NCI-H345 (cell line): ENCODE measurements at places on chromosomes 6 and 20.

DNA sequence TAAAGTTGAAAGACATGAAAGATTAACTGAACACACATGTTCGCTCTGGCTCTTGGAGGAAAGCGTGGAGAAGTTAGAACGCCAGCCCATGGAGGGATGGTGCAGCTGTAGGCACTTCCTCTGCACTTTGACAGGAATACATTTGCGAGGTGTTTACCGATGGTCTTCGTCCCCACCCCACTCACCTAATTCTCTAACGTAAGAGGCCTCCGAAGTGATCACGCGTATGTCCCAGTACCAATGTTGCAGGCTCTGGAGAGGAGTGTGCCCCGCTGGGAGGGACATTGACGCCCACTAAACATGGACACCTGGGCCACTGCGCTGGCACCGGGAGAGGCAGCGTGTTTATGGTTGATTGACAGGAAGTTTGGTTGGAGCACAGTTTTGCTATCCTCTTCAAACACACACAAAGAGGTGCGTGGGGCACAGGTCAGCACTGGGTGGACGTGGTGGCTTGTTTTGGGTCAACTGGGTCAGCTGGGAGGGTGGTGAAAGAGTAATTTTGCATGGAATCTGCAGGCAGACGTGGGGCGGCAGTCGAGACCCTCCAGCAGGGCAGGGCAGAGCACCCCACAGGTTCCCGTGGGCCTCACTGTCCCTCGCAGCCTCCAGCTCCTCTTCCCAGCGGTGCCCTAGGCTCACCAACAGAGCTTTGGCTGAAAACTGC lies 110.1 kb downstream of the DLL1 start:
- no peak for DNase-seq

DNA sequence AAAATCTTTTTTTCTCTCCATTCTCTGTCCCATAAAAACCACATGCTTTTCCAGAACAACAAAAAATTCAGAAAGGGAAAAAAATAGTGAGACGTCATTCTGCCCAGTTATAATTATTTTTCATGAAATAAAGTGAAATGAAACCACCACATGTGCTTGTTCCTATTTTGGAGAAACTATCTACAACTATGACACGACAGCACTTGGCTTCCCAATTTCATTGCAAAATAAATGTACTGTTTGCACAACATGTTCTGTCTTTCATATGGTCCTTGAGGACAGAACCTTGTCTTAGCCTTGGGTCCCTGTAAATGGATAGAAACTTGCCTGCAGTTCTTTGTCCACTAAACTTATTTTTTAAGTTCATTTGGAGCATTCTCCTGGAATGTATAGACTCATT lies 5.6 kb upstream of the MAN1A1 start:
- DNase-seq = no peak

- peak; percentile 10 for DNase-seq
Observed at GRCh38 chr20:57654363-57654997, 34.3 kb upstream of the ZBP1 start.

GRCh38 chr6:3208098-3208774 lies 19.2 kb downstream of the TUBB2B start:
- no peak for DNase-seq

- no peak for DNase-seq
Observed at GRCh38 chr6:100008857-100009256, 14.8 kb upstream of the MCHR2 start.

DNA sequence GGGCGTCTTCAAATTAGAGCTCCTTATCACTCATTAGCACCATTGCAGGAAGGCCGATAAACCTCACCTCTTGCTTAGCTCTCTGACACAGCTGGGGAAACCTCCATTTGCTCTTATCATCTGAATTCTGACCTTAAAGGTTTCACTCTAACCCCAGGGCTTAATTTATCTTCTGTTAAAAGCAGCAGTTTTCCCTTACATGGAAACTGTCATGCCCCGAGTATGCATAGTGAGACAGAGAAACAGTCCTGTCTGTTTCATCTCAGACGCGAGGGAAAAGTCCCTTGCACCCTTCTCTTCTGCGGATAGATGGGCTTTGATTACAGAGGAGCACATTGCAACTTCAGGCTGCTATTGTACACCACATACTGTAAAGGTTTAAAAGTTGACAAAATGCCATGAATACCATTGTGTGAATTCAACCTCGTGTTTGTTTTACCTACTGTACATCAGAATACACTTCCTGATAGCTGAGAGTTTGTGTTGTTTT lies 191.5 kb upstream of the BMP2 start:
- DNase-seq = no peak

DNA sequence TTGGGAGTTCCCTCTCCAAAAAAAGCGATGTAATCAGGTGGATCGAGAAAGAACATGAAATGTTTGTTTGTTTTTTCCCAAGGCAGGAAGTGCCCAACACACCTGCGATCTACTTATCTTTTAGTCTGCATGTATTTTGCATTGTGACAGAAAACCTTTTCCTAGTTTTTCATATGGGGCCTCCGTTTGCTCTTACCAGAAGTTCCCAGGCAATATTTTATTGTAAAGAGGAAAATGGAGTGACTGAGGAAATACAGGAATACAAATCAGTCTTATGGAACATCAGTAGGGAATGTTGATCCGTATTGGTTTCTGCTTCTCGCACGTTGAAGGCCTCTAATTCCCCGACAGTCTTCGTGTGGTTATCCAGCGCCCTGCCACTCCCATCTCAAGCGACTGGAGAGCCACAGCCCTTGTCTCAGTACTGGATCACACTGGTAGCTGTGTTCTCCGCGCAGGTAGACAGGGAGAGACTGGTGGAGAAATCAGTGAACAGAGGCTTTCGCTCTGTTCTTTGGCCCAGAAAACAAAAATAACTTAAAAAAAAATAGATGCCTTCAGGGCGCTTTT lies 107.4 kb downstream of the TRIM27 start:
- no peak for DNase-seq

DNA sequence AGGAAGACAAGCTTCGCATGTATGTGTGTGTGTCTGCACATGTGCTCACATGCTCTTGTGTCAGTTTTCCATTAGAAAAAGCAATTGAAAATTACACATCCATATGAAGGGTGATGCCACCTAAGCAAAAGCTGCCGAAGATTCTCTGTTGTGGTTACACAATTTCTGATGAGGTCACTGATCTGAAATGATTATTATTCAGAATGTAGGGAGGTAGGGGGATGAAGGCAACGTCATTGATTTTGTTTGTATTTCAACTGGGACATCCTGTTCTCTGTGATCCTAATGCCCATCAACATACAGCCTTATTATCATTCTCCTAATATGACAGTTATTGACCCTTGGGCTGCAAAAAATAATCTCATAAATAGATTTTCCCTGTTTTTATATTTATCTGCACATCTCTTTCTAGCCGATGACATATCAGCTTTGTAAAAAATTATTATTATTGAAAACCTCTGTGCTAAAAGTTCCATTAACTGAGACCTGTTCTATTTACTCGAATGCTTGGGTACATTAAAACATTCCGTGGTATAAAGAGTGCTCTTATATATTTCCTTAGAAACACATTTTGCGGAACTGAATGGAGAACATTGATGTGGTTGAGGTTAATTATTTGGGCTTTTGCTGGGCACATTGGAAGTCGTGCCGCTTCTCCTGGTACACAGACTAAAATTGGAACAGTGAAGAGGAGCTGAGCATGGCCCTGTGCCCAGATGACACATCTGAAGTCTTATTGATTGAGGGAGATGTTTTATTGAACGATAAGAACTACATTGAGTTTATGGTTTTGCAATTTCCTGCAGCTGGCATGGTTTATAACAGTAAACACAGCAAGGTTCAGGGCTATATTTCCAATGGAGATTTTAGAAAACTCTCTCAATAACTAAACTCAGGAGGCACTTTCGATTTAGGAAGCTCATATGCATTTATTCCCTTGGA lies 51.3 kb downstream of the ZNF831 start:
- no peak for DNase-seq

GRCh38 chr20:1214838-1215261 lies 11.0 kb upstream of the RAD21L1 start:
- no peak for DNase-seq

- DNase-seq = no peak
Observed at GRCh38 chr6:45450831-45451230, 73.1 kb upstream of the SUPT3H start.

- DNase-seq = peak; percentile 4
Observed at GRCh38 chr6:159762681-159763293, 942 bp downstream of the ACAT2 start.

GRCh38 chr6:17869010-17869752 lies 118.3 kb downstream of the KIF13A start:
- no peak for DNase-seq

- DNase-seq = no peak
Observed at GRCh38 chr6:154166140-154166539, 127.1 kb downstream of the OPRM1 start.

- DNase-seq = no peak
Observed at GRCh38 chr6:110625883-110626282, 149.5 kb upstream of the SLC22A16 start.

DNA sequence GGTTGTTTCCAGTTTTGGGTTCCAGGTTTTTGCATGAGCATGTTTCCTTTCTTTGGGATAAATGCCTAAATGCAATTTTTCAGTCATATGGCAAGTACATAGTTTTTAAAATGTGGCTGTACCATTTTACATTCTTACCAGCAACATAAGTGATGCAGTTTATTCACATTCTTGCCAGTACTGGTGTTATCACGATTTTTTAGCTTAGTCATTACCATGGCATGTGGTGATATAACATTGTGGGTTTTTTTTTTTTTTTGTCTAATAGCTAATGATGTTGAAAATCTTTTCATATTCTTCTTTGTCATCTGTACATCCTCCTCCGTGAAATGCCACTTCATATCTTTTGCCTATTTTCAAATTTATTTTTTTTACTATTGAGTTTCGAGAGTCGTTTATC lies 2.9 kb upstream of the TDRD6 start:
- no peak for DNase-seq

- DNase-seq = no peak
Observed at GRCh38 chr6:132569170-132569569, 952 bp upstream of the TAAR6 start.

DNA sequence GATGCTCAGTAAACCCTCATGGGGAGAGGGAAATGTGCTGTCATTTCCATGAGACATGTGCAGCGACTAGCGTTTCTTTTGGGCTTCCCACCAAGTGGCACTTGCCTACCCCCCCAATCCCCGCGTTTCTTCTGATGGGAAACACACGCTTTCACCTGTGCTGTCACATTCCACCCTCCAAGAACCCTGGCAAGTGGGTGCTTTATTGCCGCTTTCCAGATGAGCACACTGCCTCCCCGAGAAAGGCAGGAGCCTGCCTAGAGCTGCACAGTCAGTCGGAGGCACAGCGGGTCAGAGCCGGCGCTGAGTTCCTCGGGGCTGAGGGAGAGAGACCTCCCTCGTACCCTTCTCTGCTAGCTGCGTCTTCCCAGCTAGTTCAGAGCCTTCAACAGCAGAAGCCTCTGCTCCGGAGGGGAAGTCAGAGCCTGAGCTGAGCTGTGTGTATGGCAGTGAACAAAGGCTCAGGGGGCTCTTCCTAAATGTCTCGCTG lies 12.3 kb upstream of the CCDC167 start:
- DNase-seq = no peak

- DNase-seq = no peak
Observed at GRCh38 chr20:5550733-5551529, 199.3 kb upstream of the SHLD1 start.
